ENCODE measurements at places on chromosomes 6 and 20.
A peak's percentile ranks its signal among the peaks of the same experiment; 100 is the strongest.

DNA sequence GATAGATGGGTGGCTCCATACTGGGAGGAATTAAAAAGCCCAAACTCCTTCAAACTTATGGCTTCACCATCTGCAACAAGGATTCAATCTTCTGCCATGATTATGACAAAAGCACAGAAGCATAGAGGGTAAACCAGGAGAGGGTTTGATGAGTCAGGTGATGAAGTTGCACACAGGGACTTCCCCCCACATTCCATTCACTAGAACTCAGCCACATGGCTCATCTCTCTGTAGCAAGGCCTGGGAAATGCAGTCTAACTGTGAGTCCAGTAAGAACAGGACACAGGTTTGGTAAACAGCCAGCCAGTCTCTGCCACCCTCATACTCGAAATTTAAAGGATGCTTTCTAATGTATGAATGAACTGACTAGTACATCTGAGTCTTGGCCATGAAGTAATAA lies 142.9 kb downstream of the HIVEP2 start:
- peak; percentile 98 for DNase-seq

- no peak for DNase-seq
Observed at GRCh38 chr6:149483334-149483725, 1.5 kb downstream of the ZC3H12D start.

DNA sequence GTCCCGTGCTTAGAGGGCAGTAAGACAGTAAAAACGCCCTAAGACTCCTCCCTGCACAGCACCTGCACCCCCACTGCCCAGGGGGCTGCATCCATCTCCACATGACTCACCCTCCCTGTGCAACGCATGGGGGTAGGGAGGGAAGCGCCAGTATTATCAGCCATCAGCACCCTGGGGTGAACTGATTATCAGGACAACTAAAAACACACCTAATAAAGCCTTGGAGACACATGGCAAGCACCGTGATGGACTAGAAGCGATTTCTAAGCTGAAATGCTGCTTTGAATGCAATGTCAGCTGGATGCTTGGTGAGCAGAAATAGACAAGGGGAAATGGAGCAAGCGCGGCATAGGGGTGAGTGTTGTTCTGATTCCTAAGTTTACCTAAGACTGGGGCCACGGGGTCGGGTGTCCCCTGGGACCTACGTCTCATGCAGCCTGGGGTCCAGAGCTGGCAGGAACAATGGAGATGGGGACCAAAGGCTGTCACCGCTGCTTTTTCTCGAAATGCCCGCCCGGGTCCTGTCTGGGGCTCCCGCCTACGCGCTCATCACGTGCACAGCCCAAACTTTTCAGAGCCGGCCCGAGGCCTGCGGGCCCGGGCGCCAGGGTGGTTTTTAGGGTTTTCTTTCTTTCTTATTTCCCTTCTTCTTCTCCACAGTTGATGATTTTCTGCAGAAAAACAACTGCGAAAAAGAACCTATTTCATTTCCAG lies 702 bp upstream of the TNFAIP3 start:
- DNase-seq = peak; percentile 40

- peak; percentile 84 for DNase-seq
Observed at GRCh38 chr6:108200631-108201030, 34.8 kb downstream of the NR2E1 start.

DNA sequence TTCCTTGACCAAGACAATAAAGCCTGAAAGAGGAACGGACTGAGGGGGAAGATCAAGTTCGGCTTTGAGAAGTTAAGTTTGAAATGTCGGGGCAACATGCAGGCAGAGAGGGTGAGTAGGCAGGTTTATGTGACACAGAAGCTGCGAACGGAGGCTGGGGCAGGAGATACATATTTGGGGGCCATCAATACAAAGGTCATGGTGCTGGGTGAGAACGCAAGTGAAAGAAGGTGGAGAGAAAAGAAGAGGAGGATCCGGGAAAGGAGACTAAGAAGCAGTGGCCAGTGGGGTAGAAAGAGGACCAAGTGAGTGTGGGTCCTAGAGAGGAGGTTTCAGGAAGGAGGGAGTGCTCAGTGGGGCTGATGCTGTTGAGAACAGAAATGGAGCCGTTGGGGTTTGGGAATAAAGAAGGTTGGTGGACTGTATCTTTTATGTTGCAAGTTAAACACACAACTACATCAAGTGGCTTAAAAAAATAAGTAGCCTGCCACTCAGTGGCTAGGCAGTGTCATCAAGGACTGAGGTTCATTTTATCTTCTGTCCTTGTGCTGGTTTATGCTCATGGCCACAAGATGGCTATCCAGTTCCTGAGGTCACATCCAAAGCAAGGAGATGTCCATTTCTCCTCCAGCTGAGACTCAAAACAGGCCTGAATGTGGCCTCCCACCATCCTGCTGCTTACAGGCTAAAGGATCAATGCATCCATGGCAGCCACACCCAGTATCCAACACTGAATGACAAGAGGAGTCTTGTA lies 1.7 kb upstream of the BLCAP start:
- no peak for DNase-seq

GRCh38 chr6:138719011-138719635 lies 54.4 kb upstream of the CCDC28A start:
- DNase-seq = no peak

DNA sequence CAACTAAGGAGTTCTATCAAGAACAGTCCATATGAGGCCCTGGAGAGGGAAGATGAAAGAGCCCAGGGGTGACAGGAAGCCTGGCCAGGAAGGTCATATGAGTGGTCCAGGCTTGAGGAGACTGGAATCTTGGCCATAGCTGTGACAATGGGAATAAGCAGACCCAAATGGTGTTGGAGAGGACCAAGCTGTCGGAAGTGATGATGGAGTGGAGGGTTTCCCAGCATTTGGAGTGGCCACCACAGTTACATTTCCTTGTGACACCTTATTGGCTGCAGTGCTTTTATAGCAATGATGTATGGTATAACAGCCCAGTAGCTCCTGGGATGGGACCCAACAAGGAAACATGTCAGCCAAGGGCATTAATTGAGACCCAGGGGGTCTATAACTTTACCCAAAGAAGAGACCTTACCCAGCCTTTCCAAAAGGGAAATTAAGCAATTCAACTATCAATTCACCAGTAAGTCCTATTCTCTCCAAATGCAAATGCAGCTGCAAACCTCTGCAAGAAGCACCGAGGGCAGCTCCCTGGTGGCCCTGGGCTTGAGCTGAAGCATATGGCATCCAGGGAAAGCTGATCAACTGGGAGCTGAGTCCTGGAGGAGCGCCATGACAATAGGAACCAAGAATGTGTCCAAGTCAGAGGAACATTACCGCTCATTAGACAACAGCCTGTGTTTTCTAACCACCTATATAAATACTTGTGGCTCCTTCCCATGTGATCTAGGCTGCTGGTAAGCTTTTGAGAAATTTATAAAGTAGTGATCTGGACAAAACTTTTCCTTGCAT lies 219.4 kb downstream of the SOD2 start:
- DNase-seq = no peak

DNA sequence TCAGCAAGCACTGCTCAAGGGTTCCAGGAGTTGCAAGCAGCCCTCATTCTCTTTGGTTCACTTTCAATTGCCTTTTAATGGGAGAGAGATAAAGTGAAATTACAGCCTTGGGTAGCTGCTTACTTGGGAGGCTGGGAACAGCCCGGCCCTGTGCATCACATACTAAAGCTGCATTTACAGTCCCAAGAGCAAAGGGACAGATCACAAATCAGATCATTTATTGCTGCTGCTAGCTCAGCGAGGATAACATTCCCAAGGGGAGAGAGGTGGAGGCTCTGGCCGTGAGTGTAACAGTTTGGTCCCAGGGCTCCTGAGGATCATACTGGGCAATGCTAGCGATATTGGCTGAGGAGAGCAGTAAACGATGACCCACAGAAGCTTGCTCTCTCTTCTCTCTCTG lies 133.1 kb downstream of the CDH26 start:
- no peak for DNase-seq

GRCh38 chr6:166935353-166935752 lies 21.0 kb downstream of the RNASET2 start:
- DNase-seq = no peak

GRCh38 chr6:135351635-135352034 lies 145.9 kb downstream of the AHI1 start:
- DNase-seq = no peak

- DNase-seq = no peak
Observed at GRCh38 chr6:142954844-142955243, 9.9 kb upstream of the HIVEP2 start.

- DNase-seq = no peak
Observed at GRCh38 chr6:2632368-2632767, 118.4 kb downstream of the MYLK4 start.

- DNase-seq = no peak
Observed at GRCh38 chr6:38213251-38213658, 393.7 kb downstream of the ZFAND3 start.

GRCh38 chr20:53916173-53916512 lies 154.3 kb downstream of the BCAS1 start:
- no peak for DNase-seq

GRCh38 chr20:19602675-19603375 lies 155.2 kb upstream of the RIN2 start:
- DNase-seq = no peak

DNA sequence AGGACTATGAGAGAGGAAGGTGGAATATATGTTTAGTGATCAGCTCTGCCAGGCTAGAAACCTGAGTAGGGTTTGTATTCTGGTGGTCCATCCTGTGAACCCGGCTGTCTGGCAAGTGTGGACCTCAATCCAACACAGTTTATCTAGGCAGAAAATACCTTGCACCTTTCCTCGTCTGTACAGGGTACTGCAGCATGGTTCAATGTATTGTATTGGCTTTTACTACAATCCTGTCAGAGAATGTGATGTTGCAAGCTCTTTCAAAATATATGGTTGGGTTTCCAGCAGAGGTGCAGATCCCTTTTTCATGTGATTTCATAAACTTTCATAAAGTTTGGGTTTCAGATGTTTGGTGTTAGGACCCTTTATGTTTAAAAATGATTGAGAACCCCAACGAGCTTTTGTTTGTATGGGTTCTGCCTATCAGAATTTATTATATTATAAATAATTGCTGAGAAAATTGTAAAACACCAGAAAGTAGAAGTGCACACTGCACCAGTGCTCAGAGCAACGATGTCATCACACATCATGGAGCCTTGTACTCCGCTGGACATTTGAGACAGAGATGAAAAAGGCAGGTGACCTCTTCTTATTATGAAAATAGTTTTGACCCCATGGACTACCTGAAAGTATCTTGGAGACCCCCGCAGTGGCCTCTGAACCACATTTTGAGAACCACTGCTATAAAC lies 106.6 kb downstream of the RTN4IP1 start:
- DNase-seq = no peak

DNA sequence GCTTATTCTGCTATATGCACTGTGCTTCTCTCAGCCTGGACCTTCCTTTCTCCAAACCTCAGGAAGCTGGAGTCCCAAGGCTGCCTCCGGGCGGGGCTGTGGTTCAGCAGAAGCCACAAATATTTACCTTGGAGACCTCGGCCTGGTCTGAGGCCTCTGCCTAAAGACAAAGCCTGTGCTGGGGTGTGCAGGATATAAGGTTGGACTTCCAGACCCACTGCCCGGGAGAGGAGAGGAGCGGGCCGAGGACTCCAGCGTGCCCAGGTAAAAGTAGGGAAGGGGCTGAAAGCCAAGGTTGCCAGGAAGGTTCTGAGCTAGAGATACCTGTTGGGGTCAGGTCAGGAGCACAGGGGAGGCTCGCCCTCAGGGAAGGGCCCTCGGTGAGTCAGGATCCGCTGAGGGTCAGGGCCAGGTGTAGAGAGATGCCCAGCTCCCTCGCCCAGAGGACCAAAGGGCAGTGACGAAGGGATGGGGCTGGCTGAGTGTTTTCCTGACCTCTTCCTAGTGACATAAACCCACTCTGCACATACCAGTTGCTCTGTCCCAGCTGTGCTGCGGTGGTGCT lies at the start of gene BPIFB1:
Gene BPIFB1 (plus strand): TSS at position 224 of the 565 bp plus-strand sequence. CDS start 2,860 bp downstream, outside the sequence.
- DNase-seq = no peak

DNA sequence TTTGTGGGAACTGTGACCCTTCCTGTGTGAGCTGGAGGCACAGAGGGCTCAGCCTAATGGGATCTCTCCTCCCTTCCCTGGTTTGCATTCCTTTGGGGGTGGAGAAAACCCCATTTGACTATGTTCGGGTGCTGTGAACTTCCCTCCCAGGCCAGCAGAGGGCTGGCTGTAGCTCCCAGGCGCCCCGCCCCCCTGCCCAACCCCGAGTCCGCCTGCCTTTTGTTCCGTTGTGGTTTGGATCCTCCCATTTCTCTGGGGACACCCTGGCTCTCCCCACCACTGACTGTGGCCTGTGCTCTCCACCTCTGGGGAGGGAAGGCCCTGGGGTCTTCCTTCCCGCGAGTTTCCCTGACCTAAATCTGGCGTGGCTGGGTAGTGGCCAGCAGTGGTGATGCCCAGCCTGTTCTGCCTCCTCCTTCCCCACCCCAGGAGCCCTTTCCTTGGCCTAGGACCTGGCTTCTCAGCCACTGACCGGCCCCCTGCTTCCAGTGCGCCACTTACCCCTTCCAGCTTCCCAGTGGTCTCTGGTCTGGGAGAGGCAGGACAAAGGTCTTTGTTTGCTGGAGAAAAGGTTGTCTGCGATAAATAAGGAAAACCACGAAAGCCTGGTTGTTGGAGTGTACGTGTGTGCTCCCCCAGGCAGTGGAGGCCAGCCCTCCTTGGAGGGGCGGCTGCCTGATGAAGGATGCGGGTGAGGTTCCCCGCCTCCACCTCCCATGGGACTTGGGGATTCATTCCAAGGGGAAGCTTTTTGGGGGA lies 4.9 kb downstream of the VEGFA start:
- peak; percentile 76 for DNase-seq

GRCh38 chr20:35739294-35740163 lies 2.5 kb downstream of the RBM39 start:
- peak; percentile 62 for DNase-seq

- DNase-seq = no peak
Observed at GRCh38 chr6:44631968-44632367, 244.5 kb downstream of the CDC5L start.

DNA sequence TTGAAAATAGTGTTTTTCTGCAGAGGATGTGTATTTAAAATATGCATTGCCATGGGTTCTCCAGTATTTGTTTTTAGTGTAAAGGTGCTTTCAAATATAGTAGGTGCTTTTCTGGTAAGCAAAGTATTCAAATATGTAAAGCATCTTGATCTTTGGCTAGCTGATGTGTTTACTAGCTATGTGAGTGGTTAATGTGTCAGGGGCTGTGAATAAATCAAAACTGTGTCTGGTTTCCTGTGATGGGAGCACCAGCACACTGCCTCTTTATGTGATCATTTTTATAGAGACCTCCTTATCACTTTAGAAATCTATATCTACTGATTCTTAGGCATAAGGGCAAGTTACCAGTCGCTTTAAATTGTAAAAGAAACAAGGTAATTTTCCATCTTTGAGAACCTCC lies 388.9 kb upstream of the MAN1A1 start:
- no peak for DNase-seq

GRCh38 chr6:111427341-111428116 lies 55.5 kb downstream of the REV3L start:
- peak; percentile 82 for DNase-seq
